SIG-M5 (cell line): ENCODE measurements at places on chromosomes 7 and 10.
A peak's percentile ranks its signal among the peaks of the same experiment; 100 is the strongest.

- no peak for DNase-seq
Measured at GRCh38 chr10:99906470-99906869, 103.3 kb downstream of the DNMBP start.

DNA sequence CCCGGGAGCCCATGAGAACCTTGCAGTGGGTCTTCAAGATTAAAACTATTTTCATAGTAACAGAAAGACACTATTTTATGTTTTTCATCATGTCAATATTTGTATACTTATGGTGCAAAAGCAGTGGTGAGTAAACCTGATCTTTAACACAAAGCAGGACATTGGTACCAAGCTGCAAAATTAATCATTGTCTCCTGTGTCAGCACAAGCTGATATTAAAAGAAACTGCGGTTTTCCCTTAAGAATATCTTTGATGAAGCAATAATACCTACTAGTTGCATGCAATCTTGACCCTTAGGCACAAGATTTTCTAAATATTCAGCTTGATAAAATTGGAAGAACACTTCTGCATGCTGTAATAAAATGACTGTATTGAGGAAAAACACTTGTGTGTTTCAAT lies 121.7 kb downstream of the MDFIC start:
- no peak for DNase-seq

DNA sequence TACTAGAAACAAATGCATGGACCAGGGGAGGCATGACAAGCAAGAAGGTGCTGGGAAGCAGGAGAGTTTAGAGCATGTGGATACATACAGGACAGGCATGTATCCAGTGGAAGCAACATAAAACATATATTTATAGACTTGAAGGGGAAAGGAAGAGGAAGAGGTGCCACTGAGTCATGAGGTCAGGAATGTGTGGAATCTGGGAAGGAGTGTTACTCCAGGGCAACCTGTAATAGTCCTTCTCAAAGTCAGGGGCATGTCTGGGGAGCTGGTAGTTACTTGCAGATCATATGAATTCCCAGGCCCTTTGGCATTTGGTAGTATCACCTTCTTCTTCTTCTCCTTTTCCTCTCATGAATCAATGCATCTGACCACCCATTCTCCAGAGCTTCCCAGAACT lies 246.6 kb downstream of the XPNPEP1 start:
- no peak for DNase-seq

DNA sequence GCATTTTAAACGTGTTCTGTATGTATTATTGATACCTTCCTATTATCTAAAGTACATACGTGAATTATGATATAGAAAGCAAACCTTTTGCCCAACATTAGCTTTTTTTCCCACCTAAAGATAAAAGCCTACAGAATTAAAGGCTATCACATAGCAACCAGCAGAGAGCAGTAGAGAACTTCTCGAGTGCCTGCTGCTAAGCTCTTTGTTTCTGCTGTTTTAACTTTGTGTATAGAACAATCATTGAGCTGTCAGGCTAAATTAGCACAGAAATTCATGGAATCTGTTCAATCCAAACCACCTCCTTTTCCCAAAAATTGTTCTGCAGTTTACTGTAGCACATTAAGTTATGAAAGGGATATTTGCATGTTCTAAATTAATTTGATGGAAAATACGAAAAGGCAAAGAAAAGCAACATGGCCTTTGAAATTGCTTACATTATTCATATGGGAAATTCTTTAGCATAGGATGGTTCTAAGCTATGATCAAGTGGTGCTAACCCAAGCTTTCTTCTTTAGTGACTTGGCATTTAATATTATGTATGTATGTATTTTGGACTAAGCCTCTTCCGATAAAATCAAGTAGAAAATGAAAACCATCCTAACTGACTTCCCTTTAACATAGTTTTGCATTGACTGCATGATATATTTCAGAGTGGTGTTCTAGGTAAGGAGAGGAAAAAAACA lies 1288.5 kb downstream of the GATA3 start:
- no peak for DNase-seq

DNA sequence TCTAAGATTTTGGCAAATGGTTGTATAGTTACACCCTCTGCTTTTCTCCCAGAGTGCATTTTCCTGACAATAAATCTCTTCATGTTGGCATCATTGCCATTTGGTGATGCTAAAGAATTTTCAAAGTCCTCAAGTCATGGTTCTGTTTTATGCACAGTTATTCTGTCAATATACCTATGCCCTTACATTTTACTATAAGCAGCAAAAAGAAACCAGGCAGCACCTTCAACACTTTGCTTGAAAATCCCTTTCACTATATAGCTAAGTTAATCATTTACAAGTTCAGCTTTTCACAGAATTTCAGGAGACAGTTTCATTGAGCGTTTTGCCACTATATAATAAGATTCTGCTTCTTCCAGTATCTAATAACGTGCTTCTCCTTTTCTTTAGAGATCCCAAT lies 22.6 kb downstream of the FIGNL1 start:
- no peak for DNase-seq

DNA sequence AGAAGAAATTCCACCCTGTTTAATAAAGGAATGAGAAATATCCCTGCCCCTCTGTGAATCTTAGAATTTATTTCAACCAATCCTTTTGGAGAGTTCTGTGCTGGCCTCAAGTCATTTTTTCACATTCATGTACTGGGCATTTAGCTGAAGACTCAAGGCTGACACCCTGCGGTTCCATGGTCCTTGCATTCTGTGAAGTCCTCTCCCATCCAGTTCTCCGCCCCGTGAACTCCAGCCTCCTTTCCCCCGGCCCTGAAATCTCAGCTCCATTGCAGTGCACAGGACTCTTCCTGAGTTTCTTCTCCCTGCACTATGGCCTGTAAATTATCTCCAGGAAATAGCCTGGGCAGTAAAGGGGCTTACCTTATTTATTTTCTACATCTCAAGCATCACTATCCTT lies 183.0 kb upstream of the KCND2 start:
- no peak for DNase-seq

DNA sequence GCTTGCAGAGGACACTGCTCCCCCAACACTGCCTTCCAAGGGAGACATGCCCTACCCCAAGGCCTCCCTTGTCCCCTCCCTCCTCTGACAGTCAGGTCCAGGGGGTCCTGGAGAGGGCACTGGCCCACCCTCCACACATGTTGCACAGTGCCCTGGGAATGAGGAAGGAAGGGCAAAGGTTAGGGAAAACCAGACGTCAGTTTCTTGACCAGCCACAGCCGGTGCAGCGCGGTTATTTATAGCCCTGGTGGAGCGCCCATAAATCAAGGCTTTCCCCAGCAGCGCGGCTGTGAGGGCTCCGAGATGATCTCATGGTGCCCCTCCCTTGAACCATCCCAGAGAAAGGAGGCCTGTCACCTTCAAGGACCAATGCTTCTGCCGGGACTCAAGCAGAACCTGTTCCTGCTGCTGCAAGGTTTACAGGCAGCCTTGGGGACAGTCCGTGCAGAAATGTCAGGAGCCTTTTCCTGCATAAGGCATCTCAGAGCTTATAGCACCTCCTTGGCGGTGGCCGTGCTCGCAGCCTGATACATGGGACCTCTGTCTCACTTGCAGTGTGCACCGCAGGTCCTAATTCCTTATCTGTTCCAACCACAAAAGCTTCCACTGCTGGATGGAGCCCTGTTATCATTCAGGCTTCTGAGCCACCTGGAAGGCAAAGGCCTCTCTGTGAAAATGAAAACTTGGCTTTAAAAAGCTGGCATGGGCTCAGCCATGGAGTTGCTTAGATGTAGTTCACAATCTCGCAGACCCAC lies 127.3 kb downstream of the LHPP start:
- DNase-seq = no peak

- no peak for DNase-seq
Measured at GRCh38 chr7:88540012-88540411, 219.5 kb upstream of the ZNF804B start.

DNA sequence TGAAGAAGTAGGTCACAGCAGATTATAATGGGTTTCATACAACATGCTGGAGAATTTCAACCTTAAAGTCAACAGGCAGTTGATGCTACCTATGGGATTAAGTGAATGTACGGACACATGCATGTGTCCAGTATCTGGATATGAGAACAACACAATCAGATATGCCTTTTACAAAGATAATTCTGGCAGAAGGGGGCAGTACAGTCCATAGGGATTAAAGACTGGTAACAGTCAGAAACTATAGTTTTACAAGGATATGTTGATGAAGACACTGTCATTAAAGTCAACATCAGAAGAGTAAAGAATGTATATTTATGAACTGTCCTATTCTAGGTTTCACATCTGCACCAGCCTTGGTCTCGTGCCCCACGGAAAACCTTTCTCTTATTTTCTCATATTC lies 41.5 kb downstream of the ANKMY2 start:
- DNase-seq = no peak

DNA sequence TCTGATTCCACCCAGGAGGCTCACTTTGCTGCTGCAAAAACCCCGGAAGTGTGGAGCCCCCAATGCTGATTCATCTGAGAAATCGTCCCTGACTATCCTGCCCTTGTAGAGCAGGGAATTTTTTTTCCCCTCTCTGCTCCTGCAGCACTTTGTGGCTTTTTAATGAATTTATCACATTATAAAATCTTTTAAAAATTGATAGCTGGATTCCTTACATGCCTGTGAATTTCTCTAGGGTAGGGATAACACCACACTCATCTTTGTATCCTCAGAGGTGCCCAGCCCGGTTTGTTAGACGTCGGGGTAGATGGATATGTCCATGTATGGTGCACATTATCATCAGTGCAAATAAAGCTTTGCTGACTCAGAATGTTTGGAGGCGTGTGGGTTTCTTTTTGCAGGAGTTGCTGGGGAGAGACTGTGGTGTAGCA lies 185.7 kb downstream of the STK31 start:
- no peak for DNase-seq

DNA sequence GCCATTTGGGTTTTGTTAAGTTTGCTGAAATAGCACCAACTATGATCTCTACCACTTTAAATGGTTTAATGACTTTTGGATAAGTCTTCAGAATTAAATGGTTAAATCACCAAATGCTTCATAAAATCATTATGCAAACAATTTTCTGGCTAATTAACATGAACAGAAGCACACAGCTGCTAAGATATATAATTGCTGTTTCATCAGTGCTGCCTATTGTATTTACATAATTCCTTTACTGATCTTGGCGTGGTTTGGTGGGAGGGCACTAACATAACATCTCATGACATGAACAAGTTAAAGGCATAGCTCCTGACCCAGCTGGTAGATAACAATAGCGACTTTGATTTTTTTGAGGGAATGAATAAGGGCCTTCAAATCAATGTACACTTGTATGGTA lies 94.1 kb downstream of the FZD1 start:
- DNase-seq = no peak

DNA sequence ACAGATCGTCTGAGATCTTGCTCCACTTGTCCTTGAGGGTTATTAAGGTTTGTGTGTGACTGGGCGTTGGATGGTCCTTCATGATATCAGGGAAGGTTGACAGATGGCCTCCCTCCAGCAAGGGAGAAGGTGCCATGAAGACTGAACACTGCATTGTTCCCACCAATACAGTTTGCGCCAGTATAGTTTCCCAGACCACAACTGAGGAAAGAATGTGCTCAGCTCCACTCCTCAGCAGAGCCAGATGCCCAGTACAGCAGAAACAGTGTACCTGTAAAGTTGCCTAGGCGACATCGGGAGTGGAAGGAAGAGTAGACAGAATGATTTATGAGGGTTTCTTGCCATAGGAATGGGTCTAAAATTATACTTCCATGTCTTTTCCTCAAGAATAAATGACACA lies 137.5 kb downstream of the ST7 start:
- no peak for DNase-seq

DNA sequence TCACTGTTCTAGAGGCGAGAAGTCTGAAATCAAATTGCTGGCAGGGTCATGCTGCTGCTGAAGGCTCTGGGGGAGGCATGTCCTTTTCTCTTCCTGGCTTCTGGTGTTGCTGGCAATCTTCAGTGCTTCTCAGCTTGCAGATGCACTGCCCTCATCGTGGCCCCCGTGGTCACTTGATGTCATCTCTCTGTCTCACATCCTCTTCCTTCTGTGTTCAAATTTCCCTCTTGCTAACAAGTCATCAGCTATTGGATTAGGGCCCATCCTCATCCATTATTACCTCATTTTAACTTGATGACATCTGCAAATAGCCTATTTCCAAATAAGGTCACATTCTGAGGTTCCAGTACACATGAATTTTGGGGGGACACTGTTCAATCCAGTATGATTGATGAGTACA lies 36.6 kb upstream of the SRGN start:
- peak; percentile 2 for DNase-seq

DNA sequence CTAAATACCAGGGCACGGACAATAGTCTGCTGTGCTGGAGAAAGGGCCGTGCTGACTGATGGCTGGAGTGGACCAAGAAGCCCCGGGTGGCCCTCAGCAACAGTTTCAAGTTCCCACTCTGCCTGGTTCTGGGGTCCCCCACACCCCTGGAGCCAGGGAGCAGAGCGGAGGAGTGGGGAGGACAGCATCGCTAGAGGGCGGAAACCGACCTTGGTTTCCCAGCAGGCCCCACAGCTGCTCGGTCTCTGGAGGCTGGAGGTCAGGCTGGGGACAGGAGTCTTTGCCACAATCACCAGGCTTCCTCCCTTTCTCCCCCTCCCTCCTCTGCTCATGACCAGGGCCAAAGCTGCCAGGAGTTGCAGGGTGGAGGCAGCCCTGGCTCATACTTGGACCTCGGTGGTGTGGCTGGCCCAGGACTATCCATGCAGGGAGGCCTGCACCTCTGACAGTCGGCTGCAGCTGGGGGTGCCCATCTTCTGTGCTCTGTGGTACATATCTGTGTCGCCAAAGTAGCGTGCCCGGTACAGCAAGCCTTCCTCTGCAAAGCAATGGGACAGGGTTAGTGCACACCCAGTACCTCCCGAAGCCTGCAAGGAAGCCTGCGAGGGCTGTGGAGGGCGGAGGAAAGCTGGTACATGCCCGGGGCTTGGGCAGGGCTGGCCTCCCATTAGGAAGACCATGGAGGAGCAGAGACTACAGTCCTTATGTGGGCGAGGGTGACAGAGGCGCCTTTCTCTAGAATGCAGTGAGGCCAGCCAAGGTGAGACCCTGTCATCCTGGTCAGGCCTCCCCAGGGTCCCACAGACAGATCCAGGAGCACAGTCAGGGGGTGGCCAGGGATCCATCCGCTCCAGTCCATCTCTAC lies 19.1 kb downstream of the DNAJB12 start:
- no peak for DNase-seq
